ENCODE measurements at places on chromosomes 3 and 15.
A peak's percentile ranks its signal among the peaks of the same experiment; 100 is the strongest.

GRCh38 chr3:136038668-136039067 lies 73.1 kb downstream of the PPP2R3A start:
- no peak for DNase-seq

- peak; percentile 35 for DNase-seq
Measured at GRCh38 chr15:33292717-33293307, 18.0 kb upstream of the RYR3 start.

DNA sequence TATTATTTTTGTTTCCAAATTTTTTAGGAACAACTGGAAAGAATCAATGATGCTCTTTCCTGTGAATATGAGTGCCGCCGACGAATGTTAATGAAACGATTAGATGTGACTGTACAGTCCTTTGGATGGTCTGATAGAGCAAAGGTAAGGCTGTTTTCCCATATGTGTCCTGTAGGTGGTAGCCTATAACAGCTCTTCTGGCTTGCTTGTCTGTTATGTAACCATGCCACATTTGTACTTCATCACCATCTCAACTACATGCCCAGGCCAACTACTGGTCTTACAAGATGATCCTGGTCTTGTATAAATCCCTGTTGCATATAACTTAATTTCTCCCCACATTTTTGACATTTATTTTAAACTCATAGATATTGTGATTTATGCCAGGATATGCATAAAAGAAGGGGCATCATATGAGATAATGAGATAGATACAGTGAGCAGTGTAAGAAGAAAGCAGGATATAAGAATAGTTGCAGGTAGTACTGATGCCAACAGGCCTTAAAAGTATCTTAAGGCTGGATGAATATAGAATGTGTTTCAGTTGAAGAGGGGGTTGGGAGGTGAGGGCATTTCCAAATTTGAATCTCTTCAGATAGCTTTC lies 20.3 kb downstream of the FAM98B start:
- DNase-seq = no peak

GRCh38 chr3:34742151-34742550 lies 897.2 kb upstream of the ARPP21 start:
- DNase-seq = no peak

DNA sequence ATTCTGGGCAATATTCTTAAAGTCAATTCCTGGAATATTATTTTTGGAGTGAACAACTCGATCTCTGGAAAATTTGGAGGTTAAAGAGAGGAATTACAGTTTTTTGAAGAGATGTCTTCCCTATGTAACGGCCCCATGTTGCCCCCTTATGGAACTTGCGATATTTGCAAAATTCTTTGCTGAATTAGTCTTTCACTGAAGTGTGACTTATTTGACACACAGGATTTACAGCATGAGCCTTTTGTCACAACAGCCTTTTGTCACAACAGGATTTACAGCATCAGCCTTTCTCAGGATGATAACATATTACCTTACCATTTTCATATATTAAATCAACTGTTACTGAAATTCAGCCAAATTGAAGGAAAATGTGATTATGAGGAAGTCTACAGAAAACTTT lies 37.8 kb upstream of the SPTSSB start:
- no peak for DNase-seq

GRCh38 chr3:62665627-62666437 lies 209.4 kb downstream of the CADPS start:
- no peak for DNase-seq

DNA sequence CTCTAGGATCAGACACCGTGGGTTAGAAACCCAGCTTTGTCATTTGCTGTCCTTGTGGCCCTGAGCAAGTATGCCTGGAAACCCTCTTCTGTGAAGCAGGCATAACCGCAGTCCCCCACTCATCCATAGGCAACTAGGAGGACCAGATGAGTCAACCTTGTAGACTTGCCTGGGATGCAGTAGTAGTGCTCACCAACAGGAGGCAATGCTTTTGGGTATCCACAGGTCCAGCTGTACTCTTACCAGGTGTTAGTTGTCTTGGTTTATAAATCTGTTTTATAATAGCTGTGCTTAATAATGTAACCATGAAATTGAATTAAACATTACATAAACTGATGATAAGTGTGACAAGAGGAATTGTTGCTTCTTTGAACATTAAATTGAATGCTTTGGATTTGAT lies 389.3 kb downstream of the IL20RB start:
- no peak for DNase-seq

GRCh38 chr3:50502584-50503423 lies 630 bp downstream of the CACNA2D2 start:
- DNase-seq = no peak

DNA sequence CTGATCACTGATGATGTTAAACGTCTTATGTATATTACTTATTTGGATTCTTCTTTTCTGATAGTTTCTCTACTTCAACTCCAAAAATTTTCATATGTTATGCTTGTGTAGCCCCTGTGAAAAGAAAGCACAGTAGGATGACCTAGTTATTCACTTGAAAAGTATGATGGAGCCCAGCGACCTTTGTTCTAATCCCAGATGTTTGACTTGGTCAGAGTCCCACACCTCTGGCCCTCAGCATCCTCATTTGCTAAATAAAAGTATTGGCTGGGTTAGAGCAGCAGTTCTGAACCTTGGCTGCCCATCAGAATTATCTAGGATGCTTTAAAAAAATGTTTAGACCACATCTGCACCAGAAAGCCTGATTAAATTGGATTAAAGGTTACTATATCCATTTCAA lies 173.7 kb downstream of the ATG7 start:
- DNase-seq = no peak

DNA sequence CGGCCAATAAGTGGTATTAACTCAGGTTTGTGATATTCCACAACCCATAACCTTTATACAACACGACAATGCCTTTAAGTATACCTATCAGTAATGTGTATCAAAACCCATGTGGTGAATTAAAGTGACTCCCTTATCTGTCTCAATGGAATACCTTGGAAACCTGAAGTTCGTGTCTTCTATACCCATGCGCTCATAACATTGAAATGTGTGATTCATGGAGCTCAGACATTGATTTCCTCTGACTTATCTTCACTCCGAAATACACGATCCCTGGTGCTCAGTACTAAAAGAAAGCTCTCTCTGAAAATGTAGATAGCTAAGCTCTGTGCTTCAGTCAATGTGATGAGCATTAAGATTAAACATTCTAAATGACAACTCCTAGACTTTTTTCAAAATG lies 140.3 kb downstream of the TBC1D5 start:
- no peak for DNase-seq

DNA sequence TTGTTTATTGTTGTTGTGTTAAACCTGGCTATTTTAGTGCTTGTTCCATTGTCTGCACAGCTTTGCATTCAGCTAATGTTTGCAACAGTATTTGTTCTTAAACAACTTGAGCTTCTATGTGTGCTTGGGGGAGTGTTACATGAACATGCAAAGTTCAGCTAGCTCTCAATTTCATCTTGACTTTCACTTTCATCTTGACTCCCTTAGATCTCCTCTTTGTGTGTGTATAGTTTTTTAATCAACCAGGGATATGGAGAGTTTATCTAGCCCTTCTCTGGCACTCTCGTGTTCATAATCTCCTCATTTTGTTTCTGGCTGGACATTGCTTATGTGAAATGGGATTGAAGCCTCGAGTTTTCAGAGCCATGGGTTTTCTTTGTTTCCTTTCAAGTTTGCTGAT lies 212.4 kb upstream of the ZBTB20 start:
- no peak for DNase-seq

DNA sequence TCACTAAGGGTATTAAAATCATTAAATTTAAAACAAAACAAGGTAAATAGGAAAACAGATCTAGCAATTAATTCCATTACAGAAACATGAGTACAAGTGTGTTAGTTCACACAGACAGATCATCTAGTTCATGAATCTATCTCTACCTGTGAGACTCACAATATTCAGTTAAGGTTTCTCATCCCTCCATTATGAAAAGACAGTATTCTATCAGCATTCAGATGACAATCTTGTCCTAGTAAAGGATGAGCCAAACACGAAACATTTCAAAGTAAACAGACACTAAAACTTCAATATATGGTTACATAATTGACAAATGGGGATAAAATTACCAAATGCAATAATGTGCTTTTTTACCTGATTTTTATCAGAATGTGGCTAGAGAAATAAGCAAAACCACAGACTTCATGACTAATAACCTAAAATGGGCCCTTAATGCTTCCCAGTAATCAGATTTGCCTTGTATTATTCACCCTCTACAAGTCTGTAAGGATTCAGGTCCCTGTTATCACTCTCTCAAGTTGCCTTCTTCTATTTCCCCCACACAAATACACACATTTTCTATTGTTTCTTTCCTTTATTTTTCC lies 126.8 kb downstream of the DLG1 start:
- no peak for DNase-seq

DNA sequence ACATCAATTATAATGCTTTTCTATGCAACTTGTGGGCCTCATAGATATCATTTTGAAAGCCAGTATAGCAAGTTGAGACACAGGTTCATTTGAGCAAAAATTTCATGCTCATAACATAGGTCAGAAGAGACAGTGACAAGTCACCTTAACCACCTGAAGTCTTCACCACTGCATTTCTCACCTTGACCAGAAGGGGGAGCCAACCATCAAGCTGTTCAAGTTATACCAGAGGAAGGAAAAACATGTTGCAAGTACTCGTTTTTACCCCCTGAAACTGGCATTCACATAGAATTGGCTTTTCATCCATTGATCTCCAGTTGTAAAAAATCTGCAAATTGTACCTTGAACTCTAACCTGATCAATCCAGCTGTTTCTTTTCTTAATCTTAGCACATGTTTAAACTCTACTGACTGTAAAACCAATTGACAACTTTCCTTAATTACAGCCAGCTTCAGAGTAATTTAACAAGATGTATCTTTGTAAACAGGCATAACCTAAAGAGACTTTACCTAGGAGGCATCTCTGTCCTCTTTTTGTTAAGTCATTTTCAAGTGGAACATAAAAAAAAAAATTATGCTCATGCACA lies 1.4 kb downstream of the LMOD3 start:
- DNase-seq = peak; percentile 64

All from stimulated activated CD4-positive, alpha-beta T cell treated with anti-CD3 and anti-CD28 coated beads, Interleukin-1b, Interleukin-23, amount 100 ng/mL, for 24 hours (primary cell).